Activated T-helper 1 cell treated with anti-CD3 and anti-CD28 coated beads, Interleukin-12 subunit alpha, Interleukin-12 subunit beta, Interleukin-2, Interleukin-4 antibody, amounts not matched to agents 30 ng/mL and 10 ng/mL and 1 ng/mL, durations not matched to agents 14 hours and 24 hours and 36 hours (primary cell): ENCODE measurements at places on chromosomes 11 and 22.

- DNase-seq, result no peak
Measured at GRCh38 chr11:44708009-44708408, 18.8 kb upstream of the TSPAN18 start.

DNA sequence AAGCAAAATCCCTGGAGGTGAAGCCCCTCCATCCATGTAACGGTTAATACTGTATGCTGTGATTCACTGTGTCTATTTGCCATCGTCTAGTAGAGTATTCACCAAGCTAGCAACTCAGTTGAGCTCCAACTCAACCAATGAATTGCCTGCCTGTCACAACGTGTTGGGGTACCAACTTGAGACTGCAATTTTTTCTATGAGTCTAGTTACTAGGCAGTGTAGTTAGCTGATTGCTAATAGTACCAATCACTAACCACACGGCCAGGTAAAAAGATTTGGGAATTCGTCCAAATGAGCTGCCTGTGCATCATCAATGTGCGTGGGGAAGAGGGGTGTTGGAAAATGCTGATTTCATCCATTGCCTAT, 1.0 kb upstream of the BTG4 start:
- no peak for DNase-seq

GRCh38 chr11:126113515-126113957, 50.9 kb upstream of the CDON start:
- DNase-seq, result no peak

DNA sequence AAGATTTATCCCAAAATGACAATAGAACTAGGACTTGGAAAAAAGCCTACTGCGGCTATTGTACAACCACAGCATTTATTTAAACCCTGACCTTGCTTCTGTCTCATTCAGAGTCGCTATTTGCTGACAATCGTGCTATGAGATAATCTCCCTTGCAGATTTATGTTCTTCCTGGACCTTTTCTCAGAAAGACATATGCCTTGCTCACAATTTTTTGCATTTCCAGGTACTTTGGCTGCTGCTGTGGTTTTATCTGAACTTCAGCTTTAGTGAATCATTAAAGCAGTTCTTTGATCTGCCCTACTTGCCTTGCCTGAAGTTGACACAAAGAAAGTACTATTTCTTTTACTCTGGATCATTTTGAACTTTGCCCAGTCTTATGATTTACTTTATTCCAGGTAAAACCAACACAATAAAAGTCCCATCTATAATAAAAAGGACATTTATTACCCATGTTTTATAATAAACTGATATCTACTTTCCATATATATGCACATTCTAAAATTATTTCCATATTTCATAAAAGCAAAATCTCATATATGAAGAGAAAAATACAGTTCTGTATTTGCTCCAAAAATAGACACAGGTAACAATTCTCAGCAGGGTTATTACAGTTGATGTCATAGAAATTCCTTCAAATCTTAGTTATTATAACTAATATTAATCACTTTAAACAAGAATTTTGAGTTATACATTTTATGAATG, 63.4 kb upstream of the CARD18 start:
- DNase-seq, result no peak

GRCh38 chr11:78860720-78861422, 286.2 kb upstream of the NARS2 start:
- no peak for DNase-seq

DNA sequence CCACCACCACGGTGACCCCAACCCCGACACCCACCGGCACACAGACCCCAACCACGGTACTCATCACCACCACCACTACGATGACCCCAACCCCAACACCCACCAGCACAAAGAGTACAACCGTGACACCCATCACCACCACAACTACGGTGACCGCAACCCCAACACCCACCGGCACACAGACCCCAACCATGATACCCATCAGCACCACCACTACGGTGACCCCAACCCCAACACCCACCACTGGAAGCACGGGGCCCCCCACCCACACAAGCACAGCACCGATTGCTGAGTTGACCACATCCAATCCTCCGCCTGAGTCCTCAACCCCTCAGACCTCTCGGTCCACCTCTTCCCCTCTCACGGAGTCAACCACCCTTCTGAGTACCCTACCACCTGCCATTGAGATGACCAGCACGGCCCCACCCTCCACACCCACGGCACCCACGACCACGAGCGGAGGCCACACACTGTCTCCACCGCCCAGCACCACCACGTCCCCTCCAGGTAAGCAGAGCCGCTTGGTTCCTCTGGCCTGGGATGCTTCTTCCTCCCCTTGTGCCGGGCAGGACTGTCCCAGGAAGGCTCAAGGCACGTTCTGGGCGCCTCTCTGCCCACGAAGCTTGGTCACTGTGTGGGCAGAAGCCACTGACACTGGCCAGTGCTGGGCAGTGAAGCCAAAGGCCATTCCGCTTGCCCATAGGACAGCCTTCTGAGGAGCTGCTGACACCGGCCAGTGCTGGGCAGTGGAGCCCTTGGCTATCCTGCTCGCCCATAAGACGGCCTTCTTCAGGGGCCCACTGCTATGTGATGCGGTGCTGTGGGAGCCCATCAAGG, 25.1 kb downstream of the MUC2 start:
- no peak for DNase-seq

DNA sequence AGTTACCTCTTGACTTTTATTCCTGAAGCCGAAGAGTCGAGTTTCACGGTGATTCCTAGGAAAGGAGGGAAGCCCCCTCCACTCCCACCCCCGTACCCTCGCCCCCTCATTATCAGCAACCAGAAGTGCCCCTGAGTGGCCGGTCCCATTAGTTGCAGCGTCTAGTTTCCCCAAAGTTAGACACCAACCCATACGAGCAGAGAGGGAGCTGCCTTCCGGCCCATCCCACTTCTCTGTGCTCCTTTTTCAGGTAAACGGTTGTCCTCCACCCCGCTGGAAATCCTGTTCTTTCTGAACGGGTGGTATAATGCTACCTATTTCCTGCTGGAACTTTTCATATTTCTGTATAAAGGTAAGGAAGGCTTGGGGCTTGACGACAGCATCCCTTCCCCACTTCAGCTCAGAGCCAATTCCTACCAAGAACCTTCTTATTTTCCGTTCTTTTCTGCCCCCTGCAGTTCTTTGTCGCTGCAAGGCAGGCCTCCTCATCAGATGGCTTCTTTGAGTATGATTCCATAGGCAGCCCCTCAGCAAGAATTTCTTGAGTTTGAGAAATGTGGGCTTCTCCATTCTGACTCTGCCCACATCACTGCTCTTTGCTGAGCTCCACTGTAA, 701 bp downstream of the TMEM216 start:
- DNase-seq, result no peak

- DNase-seq, result peak; percentile 58
Measured at GRCh38 chr22:23180301-23180892, at the start of gene BCR. TSS of gene BCR (plus strand) at chr22:23180509. CDS start at chr22:23180961, 452 bp downstream.
